ENCODE measurements at places on chromosomes 2 and 18. TPM values are rescaled to one million over a fixed set of nuclear protein-coding genes. Genes with fewer than 3 reads are reported as not detected.

- H3K36me3 ChIP-seq: no peaks in the 10 kb centered on the region
- peak; percentile 19 for DNase-seq
- H3K27me3 ChIP-seq: no peaks in the 10 kb centered on the region
- H3K4me1 ChIP-seq: no peaks in the 10 kb centered on the region
- no peak overlapping the region for H3K27ac ChIP-seq
Observed at GRCh38 chr2:23649819-23650218, 264.8 kb downstream of the KLHL29 start.

Gene CXCR4
- 10.6 TPM for total RNA-seq

GRCh38 chr18:49368876-49369440, 91.5 kb downstream of the DYM start:
- no peaks in the 10 kb centered on the region for H3K27me3 ChIP-seq
- DNase-seq: peak; percentile 83
- peak overlapping the region; percentile 84 for H3K27ac ChIP-seq
- H3K36me3 ChIP-seq: no peaks in the 10 kb centered on the region
- no peak overlapping the region for H3K4me3 ChIP-seq
- H3K4me1 ChIP-seq: peaks cover 40% of the 10 kb centered on the region

DNA sequence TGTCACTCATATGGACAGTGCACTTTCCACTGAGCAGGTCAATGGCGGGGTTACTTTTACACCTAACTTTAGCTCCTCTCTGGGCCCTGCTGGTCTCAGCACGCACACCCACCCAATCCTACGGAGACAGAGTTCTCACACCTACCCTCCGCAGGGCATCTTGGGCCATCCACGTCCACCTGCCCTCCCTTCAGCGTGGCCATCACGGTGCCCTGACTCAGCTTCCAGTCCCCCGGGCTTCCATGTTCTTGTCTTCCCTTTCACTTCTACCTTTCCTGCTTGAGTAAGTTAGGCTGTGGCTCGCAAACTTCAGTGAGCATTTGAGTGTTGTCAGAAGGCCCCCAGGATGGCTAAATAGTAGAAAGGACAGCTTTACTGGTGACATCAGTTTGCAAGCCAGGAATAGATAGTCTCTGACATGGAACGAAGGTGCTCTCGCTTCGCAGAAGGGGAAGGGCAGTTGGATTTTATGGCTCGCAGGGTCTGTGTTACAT, 232.4 kb downstream of the SEPTIN10 start:
- DNase-seq: no peak
- no peaks in the 10 kb centered on the region for H3K36me3 ChIP-seq
- no peak overlapping the region for H3K27ac ChIP-seq
- no peak overlapping the region for H3K4me3 ChIP-seq
- peaks cover 4% of the 10 kb centered on the region for H3K4me1 ChIP-seq

DNA sequence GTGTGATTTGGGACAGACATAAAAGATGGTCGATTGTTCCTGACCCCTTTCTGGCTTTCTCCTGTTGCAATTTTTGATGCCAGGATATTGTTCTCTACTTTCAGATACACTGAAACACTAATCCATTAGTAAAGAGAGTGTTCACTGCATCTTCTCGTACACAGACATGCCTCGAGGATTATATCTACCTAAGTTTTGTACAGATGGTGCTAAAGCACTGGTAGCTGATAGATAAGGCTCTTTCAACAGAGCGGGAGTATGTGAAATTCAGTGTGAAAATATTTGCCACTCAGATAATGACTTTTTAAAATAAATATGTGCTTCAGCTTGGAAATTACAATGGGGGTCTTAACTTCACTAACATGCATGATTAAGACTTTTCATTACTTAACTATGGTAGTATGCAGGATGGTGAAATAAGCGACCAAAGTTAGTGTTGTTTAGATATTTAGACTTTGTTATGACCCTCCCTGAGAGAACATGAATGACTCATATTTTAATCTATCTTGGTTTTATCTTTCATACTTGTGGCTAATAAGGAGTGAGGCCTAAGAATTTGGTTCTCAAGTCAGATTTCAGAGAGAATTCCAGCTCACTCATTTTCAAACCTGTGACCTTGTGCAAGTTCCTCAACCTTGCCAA, 474.9 kb downstream of the NRXN1 start:
- no peak for DNase-seq
- no peaks in the 10 kb centered on the region for H3K4me1 ChIP-seq
- no peak overlapping the region for H3K4me3 ChIP-seq
- no peak overlapping the region for H3K27ac ChIP-seq
- H3K27me3 ChIP-seq: no peaks in the 10 kb centered on the region

Gene RAPGEF4
- 22.4 TPM for total RNA-seq

Gene SLC11A1
- total RNA-seq: 3.0 TPM

DNA sequence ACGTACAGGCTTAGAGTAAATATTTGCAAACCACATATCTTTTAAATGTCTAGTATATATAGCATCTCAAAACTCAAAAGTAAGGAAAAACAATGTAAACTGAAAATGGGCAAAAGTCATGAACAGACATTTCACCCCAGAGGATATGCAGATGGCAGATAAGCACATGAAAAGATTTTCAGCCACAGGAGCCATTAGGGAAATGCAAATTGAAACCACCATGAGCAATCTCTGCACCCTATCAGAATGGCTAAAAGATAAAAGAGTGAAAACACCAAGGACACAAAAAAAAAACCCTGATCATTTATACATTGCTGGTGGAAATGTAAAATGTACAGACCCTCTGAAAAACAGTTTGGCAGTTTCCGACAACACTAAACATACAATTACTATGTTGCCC, 292.7 kb downstream of the ZNF516 start:
- H3K36me3 ChIP-seq: no peaks in the 10 kb centered on the region
- no peaks in the 10 kb centered on the region for H3K4me1 ChIP-seq
- no peak for DNase-seq
- H3K4me3 ChIP-seq: no peak overlapping the region
- no peak overlapping the region for H3K27ac ChIP-seq
- H3K27me3 ChIP-seq: peaks cover 5% of the 10 kb centered on the region

Gene ACTR3
- total RNA-seq: 35.9 TPM

Gene NAT8
- not detected for total RNA-seq

- H3K36me3 ChIP-seq: no peaks in the 10 kb centered on the region
- H3K4me1 ChIP-seq: peaks cover 44% of the 10 kb centered on the region
- DNase-seq: no peak
- no peak overlapping the region for H3K4me3 ChIP-seq
Observed at GRCh38 chr2:239266779-239267287, 134.0 kb downstream of the HDAC4 start.

GRCh38 chr2:219041252-219041651, at the start of gene CFAP65:
Gene CFAP65 (minus strand): TSS chr2:219041516. CDS start chr2:219039048, 2,468 bp downstream.
- peak; percentile 54 for DNase-seq
- no peak within 1 kb of the TSS for H3K27ac ChIP-seq
- peaks cover 8% of the 10 kb centered on the region for H3K4me1 ChIP-seq
- peaks cover 9% of the 10 kb centered on the region for H3K27me3 ChIP-seq
- H3K4me3 ChIP-seq: no peak within 1 kb of the TSS
- no peaks in the 10 kb centered on the region for H3K36me3 ChIP-seq

DNA sequence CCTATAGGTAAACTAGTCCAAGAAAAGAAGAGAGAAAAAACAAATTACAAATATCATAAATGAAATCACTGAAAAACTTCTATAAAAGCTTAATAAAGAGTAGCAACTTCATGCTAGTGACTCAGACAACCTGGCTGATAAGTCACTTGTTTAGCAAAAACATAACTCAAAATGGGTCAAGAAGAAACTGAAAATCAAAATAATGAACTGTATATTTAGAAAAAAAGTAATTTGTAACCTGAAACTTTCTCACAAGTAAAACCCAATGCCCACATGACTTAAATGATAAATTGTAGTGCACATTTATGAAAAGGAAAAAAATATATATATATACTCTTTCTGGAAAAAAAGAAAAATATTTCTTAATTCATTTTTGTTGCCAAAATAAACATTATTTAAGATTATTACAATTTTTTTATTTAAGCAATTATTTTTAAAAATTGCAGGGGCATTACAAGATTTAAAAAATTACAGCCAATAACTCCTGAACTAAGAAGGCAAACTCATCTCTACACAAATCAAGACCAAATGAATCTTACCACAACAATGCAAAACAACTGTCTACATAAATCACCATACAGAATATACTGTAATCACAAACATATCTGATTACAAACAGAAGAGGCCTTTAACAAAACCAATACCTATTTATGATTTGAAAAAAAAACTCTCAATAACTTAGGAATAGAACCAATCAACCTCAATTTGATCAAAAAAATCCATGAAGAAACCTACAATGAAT, 406.3 kb downstream of the CDH7 start:
- DNase-seq: no peak
- no peaks in the 10 kb centered on the region for H3K4me1 ChIP-seq
- no peaks in the 10 kb centered on the region for H3K27me3 ChIP-seq
- no peak overlapping the region for H3K4me3 ChIP-seq
- no peaks in the 10 kb centered on the region for H3K36me3 ChIP-seq
- H3K27ac ChIP-seq: no peak overlapping the region

DNA sequence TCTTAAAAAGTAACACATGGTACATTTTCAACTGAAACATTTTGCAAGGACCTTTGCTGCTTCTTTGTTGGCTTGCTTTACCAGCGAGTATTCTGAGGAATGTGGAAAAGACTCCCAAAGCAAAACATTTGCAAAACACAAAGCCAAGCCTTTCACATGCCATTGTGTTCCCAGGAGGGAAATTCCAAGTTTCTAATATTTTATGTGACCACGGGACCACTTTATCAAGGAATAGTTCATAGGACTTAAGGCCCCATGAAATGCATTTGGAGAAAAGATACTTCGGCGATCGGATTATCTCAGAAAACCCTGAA, 26.2 kb downstream of the CYP27C1 start:
- H3K27ac ChIP-seq: peak overlapping the region; percentile 10
- no peaks in the 10 kb centered on the region for H3K27me3 ChIP-seq
- no peak for DNase-seq
- H3K4me3 ChIP-seq: no peak overlapping the region
- H3K4me1 ChIP-seq: peaks cover 4% of the 10 kb centered on the region
- H3K36me3 ChIP-seq: no peaks in the 10 kb centered on the region

DNA sequence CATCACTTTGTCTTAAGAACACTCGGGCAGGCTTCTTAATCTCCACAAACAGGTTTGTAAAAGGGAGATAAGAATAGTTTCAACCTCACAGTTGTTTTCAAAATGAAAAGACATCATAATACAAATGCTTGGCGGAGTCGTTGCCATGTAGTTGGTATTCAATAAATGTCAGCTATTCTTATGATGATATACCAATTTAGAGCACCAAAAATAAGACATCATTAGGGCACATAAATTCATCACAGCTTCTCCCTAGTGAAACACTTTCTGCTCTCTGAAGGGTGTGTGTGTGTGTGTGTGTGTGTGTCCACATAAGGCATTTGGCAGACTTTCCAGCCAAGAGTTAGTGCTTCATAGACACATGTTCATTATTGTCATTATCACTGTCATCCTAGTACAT, 10.8 kb downstream of the TMEM182 start:
- no peak overlapping the region for H3K27ac ChIP-seq
- no peaks in the 10 kb centered on the region for H3K36me3 ChIP-seq
- no peaks in the 10 kb centered on the region for H3K4me1 ChIP-seq
- H3K27me3 ChIP-seq: no peaks in the 10 kb centered on the region

GRCh38 chr18:9619056-9619455, 4.7 kb upstream of the PPP4R1 start:
- H3K36me3 ChIP-seq: no peaks in the 10 kb centered on the region
- H3K27me3 ChIP-seq: no peaks in the 10 kb centered on the region
- H3K27ac ChIP-seq: no peak overlapping the region
- peaks cover 10% of the 10 kb centered on the region for H3K4me1 ChIP-seq
- no peak for DNase-seq

DNA sequence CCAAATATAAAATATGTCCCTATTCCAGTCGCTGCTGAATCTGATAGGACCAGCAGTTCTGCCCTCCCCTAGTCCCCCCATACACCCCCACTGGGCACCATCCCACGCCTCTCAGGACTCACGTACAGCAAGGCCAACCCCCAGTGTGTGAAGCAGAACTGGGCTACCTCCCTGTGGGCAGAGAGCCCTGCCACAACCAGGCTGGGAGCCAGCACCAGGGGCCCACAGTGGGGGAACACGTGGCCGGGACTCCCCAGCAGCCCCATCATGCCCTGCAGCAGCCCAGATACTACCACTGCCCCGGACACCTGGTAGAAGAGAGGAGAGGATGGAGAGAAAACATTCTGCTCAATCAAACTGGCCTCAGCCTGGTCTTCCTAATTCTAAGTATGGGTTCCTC, 1.3 kb downstream of the SLC23A3 start:
- H3K36me3 ChIP-seq: peaks cover 11% of the 10 kb centered on the region
- no peaks in the 10 kb centered on the region for H3K27me3 ChIP-seq
- H3K27ac ChIP-seq: no peak overlapping the region
- DNase-seq: no peak
- no peaks in the 10 kb centered on the region for H3K4me1 ChIP-seq
- no peak overlapping the region for H3K4me3 ChIP-seq

GRCh38 chr2:28663359-28663758, 88.3 kb upstream of the PPP1CB start:
- no peak for DNase-seq
- H3K4me3 ChIP-seq: no peak overlapping the region
- peaks cover 47% of the 10 kb centered on the region for H3K4me1 ChIP-seq
- no peaks in the 10 kb centered on the region for H3K27me3 ChIP-seq

- H3K27ac ChIP-seq: no peak overlapping the region
- no peaks in the 10 kb centered on the region for H3K36me3 ChIP-seq
- no peak for DNase-seq
- no peaks in the 10 kb centered on the region for H3K27me3 ChIP-seq
- no peaks in the 10 kb centered on the region for H3K4me1 ChIP-seq
- no peak overlapping the region for H3K4me3 ChIP-seq
Observed at GRCh38 chr18:8221452-8221851, 387.8 kb upstream of the RAB12 start.

DNA sequence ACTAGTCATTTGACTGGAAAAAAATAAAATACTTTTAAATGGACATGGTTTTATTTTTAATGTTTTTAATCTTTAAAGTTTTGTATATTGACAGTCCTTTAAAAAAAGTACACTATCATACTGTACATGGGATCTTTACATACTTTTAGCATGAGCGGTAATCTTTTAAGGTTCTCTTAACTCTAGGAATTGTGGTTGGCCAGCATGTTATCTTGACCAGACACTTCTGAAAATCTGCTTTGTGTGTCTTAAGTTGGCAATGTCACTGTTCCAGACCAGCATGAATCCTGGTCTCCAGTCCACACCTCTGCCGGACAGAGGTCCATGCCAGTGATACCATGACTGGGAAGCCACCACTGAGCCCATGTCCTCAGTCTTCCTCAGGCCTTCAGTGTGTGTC, 17.7 kb downstream of the ITGB1BP1 start:
- no peak overlapping the region for H3K4me3 ChIP-seq
- DNase-seq: no peak
- no peaks in the 10 kb centered on the region for H3K27me3 ChIP-seq
- no peak overlapping the region for H3K27ac ChIP-seq
- peaks cover 1% of the 10 kb centered on the region for H3K36me3 ChIP-seq

Gene IL1RL1
- total RNA-seq: 12.5 TPM

DNA sequence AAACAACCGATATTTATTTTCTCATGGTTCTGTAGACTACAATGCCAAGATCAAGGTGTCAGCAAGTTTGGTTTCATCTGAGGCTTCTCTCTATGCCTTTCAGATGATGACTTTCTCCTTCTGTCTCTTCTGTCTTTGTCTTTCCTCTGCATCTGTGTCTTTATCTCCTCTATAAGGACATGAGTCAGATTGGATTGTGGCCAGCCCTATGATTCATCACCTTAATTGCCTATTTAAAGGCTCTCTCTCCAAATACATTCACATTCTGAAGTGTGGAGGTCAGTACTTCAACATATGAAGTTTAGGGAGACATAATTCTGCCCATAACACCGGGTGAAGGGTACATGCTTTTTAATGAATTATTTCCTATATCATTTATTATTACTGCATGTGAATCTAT, 71.2 kb upstream of the CNTNAP5 start:
- no peak overlapping the region for H3K4me3 ChIP-seq
- DNase-seq: no peak
- H3K4me1 ChIP-seq: no peaks in the 10 kb centered on the region

Gene IL18RAP
- 4.9 TPM for total RNA-seq
